Mesothelial cell of epicardium (in vitro differentiated cells): ENCODE measurements at places on chromosomes 11 and 22. TPM values are rescaled to one million over a fixed set of nuclear protein-coding genes. Genes with fewer than 3 reads are reported as not detected.

GRCh38 chr22:39970742-39971141 lies 10.5 kb downstream of the TMA7B start:
- H3K4me3 ChIP-seq, result no peak overlapping the region
- H3K27me3 ChIP-seq, result peaks cover 58% of the 10 kb centered on the region

Gene TMEM121B
- total RNA-seq, result 1.0 to 1.1 TPM (median 1.1 TPM) in 3 replicates

Gene VSIG2
- 0.25 to 0.66 TPM (median 0.44 TPM) in 3 replicates for total RNA-seq

Gene BLID
- 1.0 to 1.4 TPM (median 1.2 TPM) in 3 replicates for total RNA-seq
